Activated CD4-positive, alpha-beta T cell treated with anti-CD3 and anti-CD28 coated beads, Interleukin-2, amount 50 U/mL, for 48 hours (primary cell): ENCODE measurements at places on chromosomes 1 and 21.

GRCh38 chr1:228316589-228317387 is 89.8 kb downstream of the TRIM11 start:
- no peak for DNase-seq

GRCh38 chr1:201702936-201703335 is 126.0 kb upstream of the IPO9 start:
- DNase-seq = no peak

- no peak for DNase-seq
Observed at GRCh38 chr1:177505905-177506590, 335.3 kb downstream of the BRINP2 start.

DNA sequence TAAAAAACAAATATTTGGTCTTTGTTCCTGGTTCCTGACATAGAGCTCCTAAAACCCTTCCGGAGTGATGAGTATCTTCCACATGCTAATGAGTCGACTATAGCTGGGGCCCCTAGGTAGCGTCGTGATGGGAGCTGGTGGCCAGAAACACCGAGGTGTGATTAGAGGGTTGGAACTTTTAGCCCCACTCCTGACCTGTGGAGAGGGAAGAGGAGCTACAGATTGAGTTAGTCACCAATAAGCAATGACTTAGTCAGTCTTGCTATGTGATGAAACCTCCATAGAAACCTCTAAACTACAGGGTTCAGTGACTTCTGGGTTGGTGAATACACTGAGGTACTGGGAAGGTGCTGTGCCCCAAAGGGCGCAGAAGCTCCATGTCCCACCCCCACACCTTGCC is 30.1 kb upstream of the PLD5 start:
- DNase-seq = no peak

- no peak for DNase-seq
Observed at GRCh38 chr1:212591922-212592321, 16.6 kb upstream of the ATF3 start.

- no peak for DNase-seq
Observed at GRCh38 chr1:8586438-8586837, 231.0 kb downstream of the RERE start.

DNA sequence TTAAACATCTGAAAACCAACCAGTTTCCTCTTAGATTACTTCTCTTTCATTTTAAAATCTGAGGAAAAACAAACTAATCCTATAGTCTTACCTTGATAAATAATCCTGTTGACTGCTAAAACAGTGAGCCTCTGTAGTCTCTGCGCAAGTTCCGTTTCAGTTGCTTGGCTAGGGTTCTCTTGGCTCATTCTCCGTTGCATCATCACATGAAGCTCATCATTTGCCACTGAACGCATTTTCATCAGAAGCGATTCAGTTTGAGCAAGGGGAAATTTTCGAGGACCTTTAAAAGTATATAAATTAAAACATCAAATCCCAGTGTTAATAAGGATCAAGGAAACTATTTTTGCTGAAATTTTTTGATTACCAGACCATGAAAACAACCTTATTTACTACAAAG is 96.7 kb upstream of the GNG4 start:
- DNase-seq = no peak

DNA sequence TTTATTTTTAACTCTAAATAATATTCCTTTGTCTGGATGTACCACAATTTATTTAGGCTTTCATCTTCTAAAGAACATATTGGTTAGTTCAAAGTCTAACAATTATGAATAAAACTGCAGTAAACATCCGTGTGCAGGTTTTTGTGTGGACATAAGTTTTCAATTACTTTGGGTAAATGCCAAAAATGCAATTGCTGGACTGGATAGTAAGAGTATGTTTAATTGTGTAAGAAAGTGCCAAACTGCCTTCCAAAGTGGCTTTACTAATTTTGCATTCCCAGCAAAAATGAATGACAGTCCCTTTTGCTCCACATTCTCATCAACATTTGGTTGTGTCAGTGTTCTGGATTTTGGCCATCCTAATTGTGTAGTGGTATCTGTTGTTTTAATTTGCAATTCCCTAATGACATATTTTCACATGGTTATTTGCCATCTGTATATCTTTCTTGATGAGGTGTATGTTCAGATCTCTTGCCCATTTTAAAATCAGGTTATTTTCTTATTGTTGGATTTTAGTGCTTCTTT is 113.8 kb downstream of the DPYD start:
- DNase-seq = no peak

GRCh38 chr1:44033041-44033575 is 1.8 kb upstream of the SLC6A9 start:
- no peak for DNase-seq

GRCh38 chr1:154137888-154138287 is 17.0 kb downstream of the NUP210L start:
- DNase-seq = no peak

- no peak for DNase-seq
Observed at GRCh38 chr1:224211206-224211962, 28.3 kb downstream of the DEGS1 start.

- DNase-seq = no peak
Observed at GRCh38 chr1:192571668-192572067, 3.9 kb upstream of the RGS1 start.

DNA sequence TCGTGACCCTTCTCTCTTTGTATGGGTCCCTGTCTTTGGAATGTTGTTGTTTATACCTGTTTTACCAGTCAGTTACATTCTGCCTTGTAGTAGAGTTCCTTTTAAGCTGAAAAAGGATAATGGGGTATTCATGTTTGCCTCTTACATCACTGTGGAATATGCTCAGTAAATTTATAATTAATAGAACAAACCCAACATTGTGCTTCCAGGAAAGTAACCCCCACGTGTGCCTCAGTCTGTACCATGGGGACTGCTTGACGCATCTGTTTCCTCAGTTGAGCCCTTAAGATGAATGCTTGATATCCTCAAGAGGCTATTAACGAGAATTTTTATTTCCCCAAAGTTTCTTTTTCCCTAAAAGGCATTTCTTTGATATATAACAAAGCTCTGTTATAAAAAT is 73.4 kb downstream of the ST6GALNAC3 start:
- no peak for DNase-seq

GRCh38 chr1:236507022-236507700 is 16.6 kb upstream of the LGALS8 start:
- DNase-seq = no peak

DNA sequence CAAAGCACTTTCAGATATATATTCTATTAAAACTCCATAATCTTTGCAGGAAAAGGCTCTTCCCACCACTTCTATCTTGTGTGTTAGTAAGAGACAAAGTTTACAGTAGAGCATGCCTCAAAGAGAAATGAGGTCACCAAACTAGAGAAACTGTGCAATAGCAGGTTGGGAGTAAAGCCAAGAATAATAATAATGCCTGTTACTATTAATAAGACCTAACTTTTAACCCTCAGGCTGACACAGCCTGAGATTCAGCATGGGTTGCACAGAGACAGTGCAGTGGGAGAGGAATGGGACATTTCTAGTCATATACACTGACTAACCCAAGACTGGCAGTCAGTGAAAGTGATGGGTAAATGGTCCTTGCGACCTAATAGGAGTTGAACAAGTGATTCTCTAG is 320.2 kb upstream of the NFIA start:
- DNase-seq = no peak

DNA sequence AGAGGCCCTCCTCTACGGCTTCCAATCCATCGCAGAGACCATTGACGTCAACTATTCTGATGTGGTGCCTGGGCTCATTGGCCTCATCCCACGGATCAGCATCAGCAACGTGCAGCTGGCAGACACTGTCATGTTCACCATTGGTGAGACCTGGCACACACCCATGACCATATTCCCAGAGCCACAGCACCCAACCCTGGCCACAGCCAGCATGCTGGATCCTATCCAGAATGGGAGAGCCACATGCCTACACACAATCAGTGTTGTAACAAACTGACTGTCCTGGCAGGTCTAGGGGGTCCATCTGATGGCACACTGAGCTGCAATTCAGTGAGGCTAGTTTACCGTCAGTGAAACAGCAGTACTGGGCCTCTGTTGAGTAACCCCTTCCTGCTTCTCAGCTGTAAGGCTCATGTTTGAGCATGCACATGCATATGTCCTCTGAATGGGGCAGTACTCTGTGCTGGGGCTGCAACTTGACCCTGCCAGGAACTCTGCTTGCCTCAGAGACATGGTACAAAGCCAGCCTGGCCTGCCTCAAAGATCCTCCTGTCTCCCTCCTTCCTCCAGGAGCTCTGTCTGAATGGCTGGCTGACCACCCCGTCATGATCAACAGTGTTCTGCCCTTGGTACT is 10.8 kb downstream of the IPO13 start:
- no peak for DNase-seq

DNA sequence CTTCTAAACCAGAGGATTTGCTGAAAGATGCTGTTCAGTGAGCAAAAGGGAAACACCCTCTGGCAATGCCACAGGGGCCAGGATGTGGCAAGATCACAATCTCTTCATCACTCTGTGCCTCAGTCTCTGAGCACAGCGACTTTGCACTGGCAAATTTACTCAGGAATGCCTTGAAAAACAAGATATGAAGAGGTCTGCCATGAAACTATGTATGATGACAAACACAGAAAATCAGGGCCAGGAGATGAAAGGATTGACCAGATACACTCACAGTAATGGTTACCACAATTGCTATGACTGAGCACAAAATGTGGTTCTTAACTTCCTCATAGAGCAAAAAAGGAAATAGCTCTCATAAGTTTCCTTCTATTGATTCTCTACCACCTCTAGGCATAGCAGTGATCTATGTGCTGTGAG is 5.8 kb downstream of the TTC13 start:
- DNase-seq = peak; percentile 50
